ENCODE measurements at places on chromosomes 2 and 18.

- no peak for DNase-seq
Measured at GRCh38 chr2:1791685-1792435, 47.5 kb upstream of the PXDN start.

- no peak for DNase-seq
Measured at GRCh38 chr2:165725421-165725820, 68.6 kb downstream of the GALNT3 start.

DNA sequence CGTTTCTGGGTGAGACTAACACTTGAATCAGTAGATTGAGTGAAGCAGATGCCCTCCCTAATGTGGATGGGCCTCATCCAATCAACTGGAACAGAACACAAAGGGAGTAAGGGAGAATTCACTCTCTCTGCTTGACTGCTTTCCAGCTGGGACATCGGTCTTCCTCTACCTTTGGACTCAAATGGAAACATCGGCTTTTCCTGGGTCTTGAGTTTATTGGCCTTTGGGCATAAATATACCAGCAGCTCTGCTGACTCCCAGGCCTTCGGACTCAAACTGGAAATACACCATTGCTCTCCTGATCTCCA is 311.6 kb downstream of the STK39 start:
- no peak for DNase-seq

DNA sequence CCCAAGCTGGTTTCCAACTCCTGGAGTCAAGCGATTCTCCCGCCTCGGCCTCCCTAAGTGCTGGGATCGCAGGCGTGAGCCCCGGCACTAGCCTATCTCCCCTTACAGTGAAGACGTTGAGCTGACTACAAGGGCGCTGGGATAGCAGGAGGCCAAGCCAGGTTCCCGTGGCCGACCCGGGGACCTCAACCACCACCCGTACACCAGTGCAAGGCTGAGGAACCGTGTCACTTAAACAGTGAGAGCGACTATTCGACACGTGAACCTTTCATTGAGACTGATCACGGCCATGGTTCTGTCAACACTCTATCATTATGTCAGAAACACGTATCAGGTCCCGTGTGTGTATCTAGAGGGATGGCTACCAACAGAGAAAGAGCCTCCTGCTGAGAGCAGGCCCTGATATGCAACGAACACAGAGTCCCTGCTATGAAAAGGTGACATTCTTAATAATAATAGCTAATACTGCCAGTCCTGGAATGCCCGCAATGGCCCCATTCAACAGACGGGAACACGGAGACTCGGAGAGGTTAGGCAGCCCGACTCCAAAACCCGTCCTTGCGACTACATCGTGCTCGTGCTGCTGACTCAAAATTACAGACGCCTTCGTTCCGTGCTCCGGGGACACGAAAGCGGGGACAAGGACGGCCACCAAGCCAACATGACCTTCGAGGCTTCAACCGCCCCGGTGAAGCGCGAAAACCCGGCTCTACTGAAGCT is 833 bp downstream of the AFG3L2 start:
- peak; percentile 24 for DNase-seq

DNA sequence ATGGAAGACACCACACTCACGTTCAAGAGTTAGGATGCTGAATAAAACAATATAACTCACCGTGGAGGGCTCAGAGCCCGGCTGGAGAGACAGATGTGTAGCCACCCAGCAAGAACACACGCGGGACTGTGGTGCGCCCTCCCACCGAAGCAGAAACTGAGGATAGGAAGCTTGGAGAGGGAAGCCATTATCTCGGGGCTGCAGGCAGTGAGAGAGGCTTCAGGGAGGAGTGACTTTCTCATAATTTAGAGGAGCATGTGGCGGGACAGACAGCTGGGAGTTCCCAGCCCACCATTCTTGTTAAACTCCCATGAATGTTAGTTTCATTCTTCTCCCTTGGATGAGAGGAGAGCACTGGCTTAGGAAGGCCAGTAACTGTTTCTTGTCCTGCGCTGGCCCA is 96.4 kb downstream of the MAPRE2 start:
- DNase-seq = no peak

DNA sequence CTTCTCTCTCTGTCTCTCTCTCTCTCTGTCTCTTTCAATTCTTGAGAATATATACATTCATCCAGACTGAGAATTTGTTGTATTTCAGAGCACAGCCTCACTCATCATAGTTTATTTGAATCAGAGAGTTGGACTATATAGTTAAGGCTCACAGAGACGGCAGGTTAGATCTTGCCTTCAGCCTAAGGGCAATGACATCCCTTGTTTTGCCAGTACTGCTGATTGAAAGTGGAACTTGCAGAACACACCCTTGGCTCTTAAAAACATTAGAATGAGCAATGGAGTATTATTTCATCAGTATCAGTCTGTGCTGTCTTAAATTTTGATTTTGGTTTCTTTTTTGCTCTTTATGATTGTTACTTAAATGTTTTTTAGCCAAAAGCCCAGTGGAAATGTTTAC is 62.0 kb upstream of the DSG1 start:
- DNase-seq = no peak

DNA sequence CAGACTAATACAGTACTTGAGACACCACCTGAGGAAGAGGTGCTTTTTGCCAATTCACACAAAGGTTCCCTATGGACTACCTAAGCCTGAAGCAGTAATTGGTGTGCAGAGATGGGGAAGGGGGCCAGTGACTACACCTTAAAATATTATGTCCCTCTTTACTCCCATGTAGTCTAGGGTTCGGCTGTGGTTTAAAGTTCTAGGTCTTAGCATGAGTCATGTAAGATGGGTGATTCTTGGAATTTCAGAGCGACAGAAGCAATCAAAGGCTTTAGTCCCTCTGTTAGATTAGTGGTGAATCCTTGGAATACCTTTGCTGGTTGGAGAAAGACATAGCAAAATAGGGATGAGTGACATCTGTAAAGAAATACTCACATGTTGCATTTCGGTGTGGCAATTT is 14.3 kb upstream of the CCDC85A start:
- DNase-seq = no peak
